CD4-positive, alpha-beta T cell treated with Interleukin-15 for 1 hour (primary cell): ENCODE measurements at places on chromosomes 16 and 17.

DNA sequence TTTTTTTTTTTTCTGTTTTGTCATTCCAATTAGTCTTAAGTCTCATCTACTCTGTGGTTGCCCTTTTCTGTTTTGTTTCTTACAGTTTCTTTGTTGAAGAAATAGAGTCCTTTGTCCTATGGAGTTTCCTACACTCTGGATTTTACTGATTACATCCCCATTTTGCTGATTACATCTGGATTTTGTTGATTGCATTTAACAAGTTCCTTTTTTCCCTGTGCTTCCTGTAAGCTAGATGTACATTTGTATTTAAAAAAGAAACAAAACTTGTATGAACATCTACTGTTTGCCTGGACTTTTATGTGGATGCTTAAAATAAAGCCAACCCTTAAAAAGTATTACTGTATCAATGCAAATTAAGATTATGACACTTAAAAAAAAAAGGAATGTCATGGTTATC lies 147.6 kb downstream of the CHD9 start:
- DNase-seq = no peak

- no peak for DNase-seq
These were observed 5.1 kb downstream of the TSPOAP1 start for GRCh38 chr17:58323366-58324055.

- no peak for DNase-seq
These were observed 38.3 kb downstream of the CDK5R1 start for GRCh38 chr17:32525122-32525521.

- DNase-seq = no peak
These were observed 24.6 kb upstream of the TNRC6C start for GRCh38 chr17:77933777-77934398.

DNA sequence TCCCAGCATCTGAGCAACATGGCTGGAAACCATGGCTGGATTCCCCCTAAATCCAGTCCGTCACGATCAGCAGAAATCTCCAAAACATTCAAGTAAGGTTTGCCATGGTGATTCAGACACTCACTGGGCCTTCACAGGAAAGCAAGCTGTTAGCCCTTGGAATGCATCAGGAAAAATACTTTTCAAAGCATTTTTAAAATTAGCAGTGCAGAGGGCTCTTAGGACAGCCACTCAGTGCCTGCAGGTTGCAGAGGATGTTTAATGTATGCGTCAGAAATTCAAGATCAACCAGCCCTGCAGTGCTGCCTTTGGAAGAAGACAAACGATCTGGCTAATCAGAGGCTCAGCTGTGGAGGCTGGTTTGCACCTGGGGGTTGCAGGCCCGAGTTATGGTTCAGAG lies 50.3 kb downstream of the FOXL1 start:
- DNase-seq = no peak

DNA sequence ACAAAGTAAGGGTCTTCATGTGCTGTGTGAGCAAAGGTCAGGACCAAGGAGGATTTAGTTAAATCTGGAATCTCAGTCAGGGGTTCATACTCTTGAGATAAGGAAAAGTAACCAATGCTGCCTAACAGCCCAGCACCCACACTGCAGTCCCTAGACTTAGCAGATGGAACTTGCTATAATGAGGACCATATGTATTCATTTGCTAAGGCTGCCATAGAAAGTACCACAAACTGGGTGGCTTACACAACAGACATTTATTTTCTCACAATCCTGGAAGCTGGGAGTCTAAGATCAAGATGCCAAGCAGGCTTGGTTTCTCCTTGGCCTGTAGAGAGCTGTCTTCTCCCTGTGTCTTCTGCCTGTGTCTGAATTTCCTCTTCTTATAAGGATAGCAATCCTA lies 20.8 kb downstream of the ZP2 start:
- no peak for DNase-seq

GRCh38 chr17:30780343-30780742 lies 44.1 kb downstream of the CRLF3 start:
- no peak for DNase-seq

- no peak for DNase-seq
These were observed 147.0 kb downstream of the HS3ST4 start for GRCh38 chr16:25838724-25839186.
